Left ventricle myocardium superior (tissue), 1 donor: ENCODE measurements at places on chromosomes 4 and X. TPM values are rescaled to one million over a fixed set of nuclear protein-coding genes. Genes with fewer than 3 reads are reported as not detected.

GRCh38 chr4:110395421-110395820, 80.5 kb upstream of the ENPEP start:
- no peak for DNase-seq

DNA sequence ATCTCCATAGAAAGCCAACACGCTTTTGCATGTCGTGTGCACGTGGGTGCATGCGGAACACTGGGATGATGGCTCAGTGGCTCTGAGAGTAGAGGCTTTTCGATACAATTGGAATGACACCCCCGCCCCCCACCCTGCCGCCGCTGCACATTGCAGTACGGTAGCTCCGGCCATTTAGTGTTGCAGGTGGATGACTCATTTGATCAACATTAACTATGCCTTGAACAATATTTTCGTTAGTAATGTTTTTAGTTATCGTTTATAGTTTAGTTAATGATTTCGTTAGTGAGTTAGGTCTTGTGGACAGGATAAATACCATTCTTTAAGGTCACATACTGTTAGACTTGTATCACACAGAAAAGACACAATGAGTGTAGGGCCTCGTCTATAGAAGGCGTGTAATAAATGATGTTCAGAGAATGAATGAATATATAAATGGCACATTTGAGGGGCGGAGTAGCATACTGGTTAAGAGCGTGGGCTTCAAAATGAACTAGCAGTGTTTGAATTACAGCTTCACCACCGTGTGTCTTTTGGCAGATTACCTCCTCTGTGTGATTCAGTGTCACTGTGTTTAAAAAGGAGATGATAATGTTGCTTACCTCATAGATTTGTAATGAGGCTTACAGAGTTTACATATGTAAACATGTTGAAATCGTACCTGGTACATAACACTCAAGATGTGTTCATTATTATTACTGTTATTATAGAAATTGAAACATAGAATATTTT, 67.2 kb upstream of the TENM3 start:
- DNase-seq: no peak

DNA sequence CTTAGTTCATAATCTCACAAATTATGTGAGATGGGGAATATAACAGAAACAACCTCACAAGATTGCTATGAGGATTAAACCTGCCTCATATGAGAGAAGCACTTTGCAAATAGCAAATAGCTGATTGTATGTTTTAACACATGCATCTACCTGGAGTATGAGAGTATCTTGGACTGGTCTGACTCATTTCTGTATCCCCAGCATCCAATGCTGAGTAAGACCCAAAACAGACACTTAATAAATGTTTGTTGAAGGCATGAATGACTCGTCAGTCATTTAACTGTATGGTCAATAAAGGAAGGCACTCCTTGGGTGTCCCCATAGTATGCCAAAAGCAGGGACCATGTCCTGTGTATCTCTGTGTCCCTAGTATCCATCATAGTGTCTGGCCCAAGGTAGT, 350.9 kb upstream of the F9 start:
- DNase-seq: no peak

- no peak for DNase-seq
Observed at GRCh38 chr4:156293657-156294297, 340.1 kb upstream of the CTSO start.

- no peak for DNase-seq
Observed at GRCh38 chr4:79886557-79886956, 186.5 kb downstream of the ANTXR2 start.

DNA sequence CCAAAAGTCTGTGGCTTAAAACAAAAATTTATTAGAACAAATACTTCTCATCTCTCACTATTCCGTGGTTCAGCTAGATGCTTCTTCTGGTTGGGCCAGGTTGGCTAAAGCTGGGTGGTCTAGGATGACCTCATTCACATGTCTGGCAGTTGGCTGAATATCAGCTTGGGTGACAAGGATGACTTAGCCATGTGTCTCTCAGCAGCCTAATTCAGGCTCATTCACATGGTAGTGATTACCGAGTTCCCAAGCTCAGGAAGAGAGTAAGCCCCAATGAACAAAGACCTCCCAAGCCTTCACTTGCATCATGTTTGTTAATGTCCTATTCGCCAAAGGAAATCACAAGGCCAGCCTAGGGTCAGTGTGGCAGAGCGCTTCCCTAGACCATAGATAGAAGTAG, 119.4 kb downstream of the FANCB start:
- no peak for DNase-seq

DNA sequence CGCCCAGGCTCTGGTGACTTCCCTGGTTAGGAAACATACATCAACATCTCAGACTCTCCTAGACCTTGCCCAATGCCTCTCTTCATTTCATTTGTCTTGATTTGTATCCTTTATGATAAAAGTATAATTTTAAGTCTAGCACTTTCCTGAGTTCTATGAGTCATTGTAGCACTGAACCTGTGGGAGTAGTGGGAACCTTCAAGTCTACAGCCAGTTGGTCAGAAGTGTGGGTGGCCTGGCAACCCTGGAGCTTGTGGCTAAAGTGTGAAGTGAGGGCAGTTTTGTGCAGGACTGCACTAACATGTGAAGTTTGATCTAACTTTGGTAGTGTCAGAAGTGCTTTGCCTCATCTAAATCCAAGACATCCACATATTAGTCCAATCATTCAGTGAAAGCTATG, 259.3 kb upstream of the IGFBP7 start:
- no peak for DNase-seq

DNA sequence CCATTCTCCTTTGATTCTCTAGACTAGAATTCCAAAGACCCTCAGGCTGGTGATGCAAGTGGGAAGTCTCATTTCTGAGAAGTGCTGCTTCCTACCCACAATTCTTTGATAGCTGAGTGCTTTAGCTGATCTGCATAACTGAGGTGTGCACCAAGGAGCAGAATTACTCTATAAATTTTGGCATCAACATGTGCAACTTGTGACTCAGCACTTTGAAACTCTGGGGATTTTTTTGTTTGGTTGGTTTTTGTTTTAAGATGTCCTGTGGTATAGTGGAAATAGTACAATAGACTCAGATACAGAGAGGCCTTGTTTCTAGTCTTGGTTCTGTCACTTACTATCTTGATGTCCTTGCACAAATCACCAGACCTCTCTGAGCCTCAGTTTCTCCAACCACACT, 148.4 kb downstream of the AR start:
- no peak for DNase-seq

TAF7L gene
- total RNA-seq: not detected

INTU gene
- 4.6 TPM for total RNA-seq

P2RY4 gene
- not detected for total RNA-seq

ANOS1 gene
- 5.8 TPM for total RNA-seq

REPS2 gene
- 8.0 TPM for total RNA-seq

MAGED4 gene
- 1.1 TPM for total RNA-seq

AMOT gene
- 7.5 TPM for total RNA-seq

TCEAL5 gene
- total RNA-seq: 0.22 TPM

MORC4 gene
- 2.8 TPM for total RNA-seq

ABCG2 gene
- 0.97 TPM for total RNA-seq
